Left colon (tissue), 2 donors: ENCODE measurements at places on chromosomes 3 and 15.

- DNase-seq: no peak
Measured at GRCh38 chr3:176714034-176714433, 483.2 kb downstream of the TBL1XR1 start.

DNA sequence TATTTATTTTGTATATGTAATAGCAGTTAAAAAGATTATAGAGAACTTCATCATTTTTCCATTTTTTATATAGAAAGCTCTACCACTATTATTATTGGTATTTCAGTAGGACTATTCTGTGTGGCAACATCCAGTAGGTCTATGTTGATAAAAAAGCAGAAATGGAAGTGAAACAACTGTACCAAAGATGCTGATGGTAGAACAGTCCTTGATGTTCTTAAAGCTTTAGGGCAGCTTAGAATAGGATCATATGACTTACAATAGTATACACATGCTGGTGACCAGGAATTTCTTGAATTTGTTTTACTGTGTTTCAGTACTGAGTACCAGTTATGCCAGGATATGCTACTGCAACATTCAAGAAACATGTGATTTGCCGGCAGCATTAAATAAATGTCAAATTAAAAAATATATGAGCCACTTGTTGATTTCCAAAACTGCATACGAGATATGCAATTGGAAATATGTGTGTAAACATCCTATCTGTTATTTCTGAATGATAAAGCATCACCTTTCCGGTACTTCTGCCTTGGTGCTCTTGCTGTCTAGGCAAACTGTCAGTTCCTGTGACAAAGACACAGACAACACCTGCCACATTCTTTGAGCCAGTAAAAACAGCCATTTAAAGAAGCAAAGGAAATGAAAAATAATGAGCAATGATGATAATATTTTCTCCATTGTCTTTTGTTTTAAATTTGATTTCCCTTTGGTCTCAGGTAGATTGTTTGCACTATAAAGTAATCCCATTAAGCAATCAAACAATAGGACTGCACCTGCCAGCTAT, 649.2 kb downstream of the ZPLD1 start:
- DNase-seq: no peak

DNA sequence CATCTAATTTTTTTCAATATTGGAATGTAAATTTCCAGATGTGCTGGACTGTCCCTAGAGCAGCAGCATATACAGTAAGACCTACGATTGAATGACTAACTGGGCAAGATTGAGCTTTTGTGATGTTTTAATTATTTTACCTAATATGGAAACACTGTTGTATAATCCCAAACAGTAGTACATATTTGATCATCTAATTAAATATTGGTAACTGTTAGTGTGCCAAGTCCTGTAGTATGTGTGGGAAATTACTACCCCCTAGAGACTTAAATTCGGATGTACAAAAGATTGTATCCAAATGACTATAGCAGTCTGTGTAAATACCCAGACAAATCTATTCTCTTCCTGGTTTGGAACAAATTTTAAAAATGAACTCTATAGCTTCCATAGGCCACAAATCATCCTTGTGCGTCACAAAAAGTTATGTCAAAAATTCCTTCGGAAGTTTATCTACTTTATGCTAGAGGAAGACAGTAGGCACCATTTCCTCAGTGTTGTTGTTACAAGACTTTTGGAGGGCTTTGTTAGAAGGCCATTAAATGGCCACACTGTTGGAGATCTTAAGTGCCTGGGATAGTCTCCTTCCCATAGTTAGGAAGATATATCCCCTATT, 41.6 kb downstream of the NKIRAS1 start:
- no peak for DNase-seq

DNA sequence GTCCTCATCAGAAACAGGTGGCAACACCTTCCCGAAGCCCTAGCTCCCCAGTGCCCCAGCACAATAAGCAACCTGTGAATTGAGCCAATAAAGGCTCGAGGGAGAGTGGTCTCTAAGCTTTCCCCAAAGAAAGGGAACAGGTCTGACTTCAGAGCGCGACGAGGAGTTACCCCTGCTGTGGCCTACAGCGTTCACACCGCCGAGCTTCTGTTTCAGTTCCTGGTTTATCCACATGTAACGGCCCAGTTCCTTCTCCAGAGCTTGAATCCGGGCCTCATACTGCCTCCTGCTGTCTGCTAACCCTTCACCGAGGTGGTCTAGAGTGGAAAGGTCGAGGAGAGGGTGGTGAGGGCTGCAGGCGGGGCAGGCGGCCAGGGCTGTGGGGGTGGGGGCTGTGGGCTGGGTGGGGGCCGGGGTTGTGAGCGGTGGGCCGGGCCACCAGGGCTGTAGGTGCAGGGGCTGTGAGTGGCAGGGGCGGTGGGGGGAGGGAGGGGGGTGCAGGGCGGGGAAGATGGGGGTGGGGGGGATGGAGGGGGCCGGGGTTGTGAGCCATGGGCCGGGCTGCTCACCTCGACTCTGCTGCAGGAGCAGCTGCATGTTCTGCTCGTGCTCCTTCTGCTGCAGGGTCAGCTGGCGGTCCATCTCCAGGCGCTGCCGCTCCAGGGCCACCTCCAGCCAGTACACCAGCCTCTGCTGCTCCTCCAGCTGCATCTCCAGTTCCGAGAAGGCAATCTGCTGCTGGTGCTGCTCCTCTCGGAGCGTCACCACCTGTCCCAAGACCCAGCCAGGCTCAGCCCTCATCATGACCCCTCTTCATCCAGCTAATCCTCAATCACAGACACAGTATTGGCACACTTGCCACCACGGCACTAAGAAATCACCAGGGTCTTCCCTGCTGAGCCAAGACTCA, 26.2 kb downstream of the KIF7 start:
- no peak for DNase-seq

DNA sequence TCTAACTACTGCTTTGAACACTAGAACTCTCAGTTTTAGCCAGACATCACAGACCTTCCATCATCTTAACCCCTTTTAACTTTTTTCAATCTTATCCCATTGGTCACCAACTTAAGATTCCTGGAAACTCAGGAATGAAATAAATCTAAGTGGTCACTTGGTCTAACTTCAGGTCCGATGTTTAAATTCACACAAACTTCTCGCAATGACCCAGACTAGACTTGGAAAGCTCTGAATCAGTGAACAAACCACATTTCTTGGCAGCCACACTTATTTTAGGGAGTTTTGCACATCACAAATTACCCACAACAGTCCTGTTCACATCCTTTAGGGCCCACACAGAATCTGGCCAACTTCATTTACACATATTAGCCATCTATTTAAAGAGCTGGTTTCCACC, 118.9 kb downstream of the MAGI1 start:
- DNase-seq: no peak

DNA sequence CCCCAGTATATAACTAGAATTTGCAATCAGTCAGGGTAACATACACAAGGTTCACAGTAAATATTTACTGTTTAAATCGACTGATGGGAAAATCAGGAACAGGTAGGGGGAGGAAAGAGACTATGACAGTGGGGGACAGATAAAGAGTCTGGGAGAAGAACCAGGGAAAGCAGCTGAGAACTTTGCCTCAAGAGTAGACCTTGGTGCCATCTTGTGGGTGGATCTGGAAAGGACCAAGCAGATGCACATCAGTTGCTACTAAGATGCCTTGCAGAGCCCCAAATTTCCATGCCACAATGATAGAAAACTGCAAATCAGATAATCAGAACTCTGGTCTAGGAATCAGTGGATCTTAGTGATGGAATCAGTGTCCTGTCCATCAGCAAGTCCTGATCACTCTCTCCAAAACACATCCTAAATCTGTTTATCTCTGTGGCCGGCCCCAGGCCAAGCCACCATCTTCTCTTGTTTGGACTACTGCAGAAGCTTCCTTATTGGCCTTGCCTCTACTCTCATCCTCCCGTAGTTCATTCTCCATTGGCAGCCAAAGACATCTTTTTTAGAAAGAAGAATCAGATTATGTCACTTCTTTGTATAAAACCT, 62.7 kb downstream of the PDE8A start:
- DNase-seq: peak; percentile 56

DNA sequence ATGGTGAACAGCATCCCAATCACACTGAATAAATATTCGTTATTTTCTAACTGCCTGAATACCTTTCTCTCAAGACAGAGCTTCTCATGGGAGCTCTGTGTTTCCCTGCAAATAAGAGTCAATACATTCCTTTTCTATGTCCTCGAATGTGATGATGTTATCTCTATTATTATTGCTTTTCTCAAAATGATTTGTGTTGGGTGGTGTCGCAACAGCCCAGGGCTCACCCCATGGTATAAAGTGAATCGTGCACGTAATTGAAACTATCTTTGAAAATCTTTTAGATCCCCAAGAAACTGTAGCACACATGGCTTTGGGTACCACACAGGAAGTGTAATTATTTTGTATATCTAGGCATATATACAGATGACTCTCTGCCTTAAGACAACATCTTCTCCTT, 190.6 kb upstream of the LRTM1 start:
- DNase-seq: no peak

- DNase-seq: no peak
Measured at GRCh38 chr15:65743637-65744252, 48.3 kb downstream of the DENND4A start.

GRCh38 chr3:114218006-114218405, 19.4 kb downstream of the ZNF80 start:
- DNase-seq: no peak

DNA sequence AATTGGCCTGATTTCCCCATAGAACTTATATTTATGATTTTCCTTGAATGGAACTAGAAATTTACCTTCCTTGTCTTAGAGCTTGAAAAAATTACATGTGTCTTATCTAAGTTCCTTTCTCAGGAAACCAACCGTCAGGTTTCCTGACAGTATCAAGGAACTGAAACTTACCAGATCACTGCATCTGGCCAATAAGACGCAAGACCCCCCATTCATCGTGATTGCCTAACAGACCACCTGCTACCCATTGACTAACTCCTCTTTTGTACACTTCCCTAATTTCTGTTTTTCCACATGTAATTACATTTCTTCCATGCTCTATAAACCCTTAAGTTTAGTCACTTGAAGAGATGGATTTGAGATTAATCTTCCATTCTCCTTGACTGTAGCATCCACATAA, 517.2 kb upstream of the CBLB start:
- no peak for DNase-seq

- DNase-seq: no peak
Measured at GRCh38 chr15:57282686-57283085, 93.6 kb upstream of the CGNL1 start.

- no peak for DNase-seq
Measured at GRCh38 chr3:60912876-60913275, 338.4 kb downstream of the FHIT start.

GRCh38 chr3:38334142-38335055, 12.2 kb upstream of the XYLB start:
- no peak for DNase-seq

GRCh38 chr3:114794894-114795630, 352.0 kb downstream of the ZBTB20 start:
- no peak for DNase-seq

- DNase-seq: no peak
Measured at GRCh38 chr3:181735911-181736310, 24.2 kb downstream of the SOX2 start.

GRCh38 chr3:65173841-65174240, 486.0 kb upstream of the ADAMTS9 start:
- no peak for DNase-seq

DNA sequence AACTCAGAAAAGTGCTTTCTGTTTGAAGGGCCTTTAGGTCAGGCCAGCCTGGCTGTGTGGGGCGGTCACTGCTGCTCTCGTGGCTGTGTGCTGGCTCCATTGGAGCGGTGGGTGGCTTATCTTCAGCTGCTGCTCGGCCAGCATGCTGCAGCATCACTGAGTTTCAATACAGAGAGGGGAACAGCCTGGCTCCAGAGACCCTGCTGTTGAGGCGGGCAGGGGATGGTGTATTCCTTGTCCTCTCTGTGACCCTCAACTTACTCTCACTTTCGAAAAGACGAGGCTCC, 248.5 kb upstream of the ONECUT1 start:
- no peak for DNase-seq

GRCh38 chr3:2036076-2036475, 62.6 kb upstream of the CNTN4 start:
- DNase-seq: peak; percentile 11

GRCh38 chr3:25420147-25420546, 7.9 kb upstream of the RARB start:
- DNase-seq: no peak

DNA sequence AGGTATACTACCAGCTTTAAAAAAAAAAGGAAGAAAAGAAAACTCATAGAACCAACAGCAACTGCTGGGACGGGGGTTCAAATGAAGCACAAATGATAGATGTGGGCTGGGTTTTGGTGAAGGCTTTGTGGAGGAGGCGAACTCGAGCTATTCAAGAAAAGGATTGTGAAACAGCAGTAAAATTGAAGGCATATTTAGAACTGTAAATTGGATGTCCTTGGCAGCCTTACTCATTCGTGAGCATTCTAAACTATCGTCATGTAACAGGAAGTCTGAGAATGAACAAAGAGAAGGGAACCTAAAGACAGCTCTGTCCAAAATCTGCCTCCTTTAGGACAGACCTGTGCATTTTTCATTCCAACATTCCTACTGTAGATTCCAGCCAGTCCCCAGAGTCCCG, 97.8 kb downstream of the LARS2 start:
- no peak for DNase-seq

DNA sequence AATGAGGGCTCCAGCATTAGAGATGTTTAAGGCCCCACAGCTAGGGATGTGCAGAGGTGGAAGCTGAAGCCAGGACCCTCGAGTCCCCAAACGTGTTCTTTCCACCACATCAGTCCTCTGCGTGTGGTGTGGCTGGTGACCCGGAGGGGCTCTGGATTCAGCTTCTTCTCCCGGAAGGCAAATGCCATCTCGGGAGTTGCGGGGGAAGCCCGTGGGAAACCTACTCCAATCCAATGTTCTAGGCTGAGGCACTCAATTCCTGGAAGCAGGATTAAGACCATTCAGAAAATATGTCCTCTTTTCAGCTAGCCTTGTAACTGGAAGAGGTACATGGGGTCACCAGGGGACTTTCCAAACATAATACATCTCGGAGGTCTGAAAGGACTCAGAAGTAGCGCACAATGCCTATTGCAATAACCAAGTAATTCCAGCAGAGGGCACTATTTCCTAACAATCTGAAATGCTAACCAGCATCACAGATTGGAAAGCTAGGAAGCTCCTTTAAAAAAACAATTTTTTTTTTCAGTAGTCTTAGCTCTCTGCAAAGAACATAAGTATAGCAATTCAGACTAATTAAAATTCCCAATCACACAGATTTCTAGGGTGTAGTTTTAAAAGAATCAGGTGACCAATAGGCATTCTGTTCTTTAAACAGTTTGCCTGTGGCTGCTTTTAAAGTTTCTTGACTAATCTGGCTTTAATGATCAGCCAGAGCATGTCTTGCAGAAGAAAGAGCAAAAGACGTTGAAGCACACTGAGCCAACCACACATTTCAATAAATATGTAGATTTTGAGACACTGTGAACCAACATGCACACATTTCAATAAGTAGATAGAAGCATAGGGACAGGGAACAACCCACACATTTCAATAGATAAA, 36.1 kb downstream of the BNC1 start:
- no peak for DNase-seq

DNA sequence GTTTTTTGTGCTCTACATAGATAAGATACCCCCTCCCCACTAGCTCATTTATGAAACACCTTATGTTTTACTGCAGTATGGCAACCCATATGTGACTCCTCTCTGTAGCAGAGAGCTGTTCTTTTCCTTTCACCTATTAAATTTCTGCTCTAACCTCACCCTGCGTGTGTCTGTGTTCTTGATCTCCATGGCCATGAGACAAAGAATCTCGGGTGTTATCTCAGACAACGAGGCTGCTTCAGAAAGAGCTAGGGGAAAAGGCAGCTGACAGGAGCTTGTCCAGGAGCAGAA, 18.0 kb downstream of the CCR8 start:
- DNase-seq: no peak
